ENCODE measurements at places on chromosomes 16 and 17.

GRCh38 chr16:58843675-58844074, 109.6 kb upstream of the GOT2 start:
- no peak for DNase-seq

DNA sequence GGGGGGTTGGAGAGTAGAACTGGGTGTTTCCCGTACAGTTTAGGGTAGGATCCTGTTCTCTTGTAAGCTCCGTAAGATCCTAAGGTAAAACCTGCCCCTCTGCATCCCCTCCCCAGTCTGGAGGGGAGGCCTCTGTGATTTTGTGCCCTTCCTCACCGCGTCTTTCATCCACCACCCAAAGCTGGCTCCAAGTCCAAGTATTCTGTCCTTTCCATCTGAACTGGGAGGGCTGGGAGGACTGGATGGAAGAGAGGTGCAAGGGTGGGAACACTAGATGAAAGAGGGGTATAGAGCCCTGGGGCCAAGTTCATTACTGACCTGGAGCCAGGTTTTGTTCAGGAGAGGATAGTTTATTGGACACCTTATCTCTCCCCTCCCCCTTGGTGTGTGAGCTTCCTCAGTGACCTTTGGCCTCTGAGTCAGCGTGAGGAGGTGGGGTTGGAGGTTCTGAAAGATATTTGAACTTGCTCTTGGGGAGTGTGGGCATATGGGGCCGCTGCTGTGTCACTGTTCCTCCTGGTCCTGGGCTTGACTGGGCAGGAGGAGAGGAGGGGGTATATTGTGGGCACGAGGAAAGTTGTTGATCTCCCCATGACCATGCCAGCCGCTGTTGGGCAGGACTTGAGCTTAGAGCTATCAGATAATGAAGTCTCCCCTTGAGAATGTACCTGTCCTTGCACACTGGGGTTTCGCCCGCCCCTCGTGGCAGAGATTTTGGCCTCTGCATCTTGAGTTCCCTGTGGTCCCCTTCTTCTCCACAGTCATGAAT, 1.6 kb downstream of the LASP1 start:
- no peak for DNase-seq

DNA sequence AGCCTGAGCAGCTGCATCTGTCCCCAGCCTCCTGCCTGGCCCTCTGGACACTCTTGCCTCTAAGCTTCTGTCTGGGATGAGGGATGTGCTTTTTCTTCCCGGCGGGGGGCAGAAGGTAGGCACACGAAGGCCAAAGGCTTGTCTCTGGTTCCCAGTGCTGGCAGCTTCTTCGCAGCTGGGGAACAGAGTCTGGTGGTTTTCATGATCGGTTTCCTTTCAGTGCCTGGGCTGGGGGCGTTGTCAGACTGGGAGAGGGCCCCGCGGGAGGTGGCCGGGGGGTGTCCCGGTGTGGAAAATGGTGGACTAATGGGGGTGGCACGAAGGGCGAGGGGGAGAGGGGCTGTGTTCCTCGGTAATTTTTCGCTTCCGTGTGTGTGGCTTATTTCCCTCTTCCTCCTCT, 988 bp downstream of the RAP1GAP2 start:
- no peak for DNase-seq

GRCh38 chr16:59840169-59840568, 1106.1 kb upstream of the GOT2 start:
- DNase-seq, result no peak

DNA sequence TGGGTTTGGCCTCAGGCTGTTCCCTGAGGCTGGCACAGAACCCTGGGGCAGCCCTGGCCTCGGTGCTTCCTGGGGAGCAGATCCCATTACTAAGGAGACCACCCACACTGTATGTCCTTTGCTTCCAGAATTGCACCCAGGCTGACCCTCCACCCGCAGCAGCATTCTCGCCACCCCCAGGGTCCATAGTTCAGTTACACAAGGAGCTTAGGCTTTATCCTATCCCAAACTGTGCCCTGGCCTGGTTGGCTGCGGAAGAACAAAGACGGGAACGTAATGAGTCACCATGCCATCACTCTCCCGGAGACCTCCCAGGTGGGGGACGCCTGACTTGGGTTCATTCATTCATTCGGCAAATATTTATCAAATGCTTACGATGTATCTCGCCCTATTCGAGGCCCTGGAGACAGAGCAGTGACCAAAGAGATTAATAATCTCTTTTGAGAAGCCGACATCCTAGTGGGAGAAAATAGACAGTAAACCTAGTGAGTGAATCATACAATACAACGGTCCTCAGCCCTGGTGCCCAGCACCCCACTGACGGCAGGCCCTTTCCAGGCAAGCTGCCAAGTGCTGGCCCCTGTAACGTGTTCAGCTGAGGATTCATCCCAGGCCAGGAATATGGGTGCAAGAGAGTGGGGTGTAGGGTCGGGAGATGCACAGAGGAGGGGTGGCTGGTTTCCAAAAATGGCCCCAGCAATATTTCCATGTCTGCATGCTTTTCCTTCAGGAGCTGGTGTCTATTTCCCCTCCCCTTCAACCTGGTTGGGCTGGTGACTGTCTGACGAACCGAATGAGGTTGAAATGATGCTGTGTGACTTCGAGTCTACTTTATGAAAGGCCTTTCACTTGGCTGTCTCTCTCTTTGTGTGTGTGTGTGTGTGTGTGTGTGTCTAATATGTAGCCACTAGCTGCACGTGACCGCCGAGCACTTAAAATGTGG, 134.2 kb downstream of the MGAT5B start:
- no peak for DNase-seq

DNA sequence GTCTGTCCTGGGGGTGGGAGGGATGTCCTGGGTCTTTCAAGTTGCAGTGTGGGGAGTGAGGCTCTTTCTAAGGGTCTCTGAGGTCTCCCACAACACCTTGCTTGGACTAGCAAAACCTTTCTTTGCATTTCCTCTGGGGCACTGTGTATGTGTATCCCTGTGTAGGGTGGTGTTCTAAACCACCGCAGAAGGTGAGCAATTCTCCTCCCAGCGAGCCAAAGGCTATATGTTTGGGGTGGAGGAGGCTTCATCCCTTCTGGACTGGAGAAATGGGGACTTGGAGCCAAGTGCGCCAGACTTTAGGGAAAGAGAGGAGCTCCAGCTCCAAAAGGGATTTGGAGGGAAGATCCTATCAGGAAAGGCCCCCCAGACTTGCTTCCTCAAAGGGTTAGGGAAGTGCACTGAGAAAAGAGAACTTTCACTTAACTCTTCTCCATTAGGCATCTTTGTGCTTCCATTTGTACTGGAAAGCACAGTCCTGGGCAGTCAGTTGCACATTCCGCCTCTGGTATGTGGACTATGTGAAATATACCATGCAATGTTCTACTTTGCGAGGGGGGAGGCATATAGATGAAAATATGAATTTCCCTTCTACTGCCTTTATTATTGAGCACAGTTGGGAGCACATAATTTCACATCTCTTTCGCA, 18.9 kb upstream of the HOXB9 start:
- no peak for DNase-seq

DNA sequence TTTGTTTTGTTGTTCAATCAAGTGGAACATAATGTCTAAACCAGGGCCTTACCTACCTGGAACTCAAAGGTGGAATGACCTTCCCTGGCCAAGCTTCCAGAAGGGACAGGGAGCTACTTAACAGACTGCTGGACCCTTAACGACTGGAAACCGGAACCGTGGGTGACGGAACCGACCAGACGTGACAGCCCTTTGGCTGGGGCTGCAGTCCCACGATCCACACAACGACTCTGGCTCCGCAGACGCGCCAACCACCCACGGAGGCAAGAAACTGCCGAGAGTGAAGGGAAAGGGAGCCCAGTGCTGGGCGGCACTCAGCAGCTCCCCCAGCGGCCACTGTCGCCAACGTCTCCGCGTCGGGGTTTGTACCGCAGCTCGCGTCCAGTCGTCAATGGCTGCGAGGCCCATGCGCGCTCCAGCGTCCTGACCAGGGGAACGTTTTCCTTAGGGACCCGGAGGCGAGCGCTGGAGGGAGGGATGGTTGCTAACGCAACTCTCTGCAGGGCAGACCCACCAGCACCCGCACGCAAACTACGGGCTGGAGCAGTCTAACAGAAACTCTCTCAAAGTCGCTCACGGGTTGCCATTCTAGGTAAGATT, 5.5 kb upstream of the KIF22 start:
- peak; percentile 89 for DNase-seq

Data from suprapubic skin (tissue), 4 donors.